Stimulated activated CD4-positive, alpha-beta T cell treated with anti-CD3 and anti-CD28 coated beads, Interleukin-2, amount 100 ng/mL, for 24 hours (primary cell): ENCODE measurements at places on chromosomes 5 and 9.

GRCh38 chr5:59458321-59458720 lies 435.2 kb downstream of the PDE4D start:
- DNase-seq = no peak

GRCh38 chr5:102613661-102614060 lies 114.9 kb upstream of the SLCO6A1 start:
- DNase-seq = no peak

DNA sequence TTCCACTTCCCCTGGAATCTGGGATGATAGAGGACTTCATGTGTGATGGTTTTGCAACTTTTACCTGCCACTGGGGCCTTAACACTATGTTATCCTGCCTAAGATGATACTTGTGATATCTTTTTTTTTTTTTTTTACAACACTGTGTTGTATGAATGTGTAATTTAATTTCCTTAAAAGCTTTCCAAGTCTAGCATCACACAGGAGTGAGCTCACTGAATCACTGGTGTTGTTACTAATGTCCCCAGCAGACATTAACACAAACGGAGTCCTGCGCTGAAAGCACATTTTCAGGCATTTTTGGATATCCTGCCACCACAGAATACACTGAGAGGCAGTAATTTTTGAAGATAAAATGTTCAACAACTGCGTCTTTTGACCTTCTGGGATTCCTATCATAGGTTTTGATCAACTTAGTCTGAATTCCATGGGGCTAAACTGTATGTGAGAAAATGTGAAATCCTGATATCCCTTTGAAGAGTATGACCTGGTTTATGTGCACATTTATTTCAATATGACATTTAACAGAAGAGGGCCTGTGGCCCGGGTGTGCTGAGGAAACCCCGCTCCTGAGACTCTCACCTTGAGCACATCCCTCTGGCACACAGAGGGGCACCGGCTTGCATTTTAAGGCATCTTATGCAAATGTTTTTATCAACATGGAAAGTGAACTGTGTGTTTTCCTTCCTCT lies 118.0 kb downstream of the FSTL4 start:
- no peak for DNase-seq

DNA sequence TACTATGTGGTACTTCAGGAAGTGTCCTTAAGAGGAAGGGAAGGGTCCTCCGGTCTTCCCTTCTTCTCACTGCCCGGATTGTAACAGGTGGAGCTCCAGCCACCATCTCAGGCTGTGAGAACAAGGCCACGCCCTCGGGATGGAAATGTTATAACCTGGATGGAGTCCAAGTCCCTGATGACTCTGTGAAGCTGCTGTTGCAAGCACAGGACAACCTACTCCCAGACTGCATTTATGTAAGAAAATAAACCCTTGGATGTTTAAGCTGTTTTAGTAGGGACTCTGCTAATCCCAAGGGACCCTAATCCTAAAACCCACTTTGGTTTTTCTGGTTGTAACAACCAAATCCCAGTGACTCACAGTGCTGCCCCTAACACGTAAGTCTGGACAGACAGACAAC lies 221.6 kb downstream of the ACTL7B start:
- no peak for DNase-seq

DNA sequence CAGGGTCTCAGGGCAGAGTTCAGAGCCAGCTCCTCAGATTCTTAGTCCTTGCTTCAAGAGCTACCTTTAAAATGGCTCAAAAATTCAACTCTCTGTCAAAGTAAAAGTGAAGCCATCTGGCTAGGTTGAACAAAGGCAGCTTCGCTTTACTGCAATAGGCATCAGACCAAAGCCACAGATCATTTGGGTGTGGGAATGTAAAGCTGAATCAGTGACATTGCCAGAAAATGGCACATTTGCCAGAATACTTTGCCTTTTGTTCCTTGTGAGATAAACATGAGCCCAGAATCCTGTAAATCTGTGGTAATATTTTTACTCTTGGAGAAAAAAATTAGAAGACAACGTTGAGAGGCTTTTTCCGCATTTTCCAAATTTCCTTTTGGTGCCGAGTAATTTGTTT lies 210.5 kb downstream of the PALM2AKAP2 start:
- DNase-seq = no peak

- peak; percentile 16 for DNase-seq
These were observed 305.1 kb downstream of the PSAT1 start for GRCh38 chr9:78601957-78602565.

DNA sequence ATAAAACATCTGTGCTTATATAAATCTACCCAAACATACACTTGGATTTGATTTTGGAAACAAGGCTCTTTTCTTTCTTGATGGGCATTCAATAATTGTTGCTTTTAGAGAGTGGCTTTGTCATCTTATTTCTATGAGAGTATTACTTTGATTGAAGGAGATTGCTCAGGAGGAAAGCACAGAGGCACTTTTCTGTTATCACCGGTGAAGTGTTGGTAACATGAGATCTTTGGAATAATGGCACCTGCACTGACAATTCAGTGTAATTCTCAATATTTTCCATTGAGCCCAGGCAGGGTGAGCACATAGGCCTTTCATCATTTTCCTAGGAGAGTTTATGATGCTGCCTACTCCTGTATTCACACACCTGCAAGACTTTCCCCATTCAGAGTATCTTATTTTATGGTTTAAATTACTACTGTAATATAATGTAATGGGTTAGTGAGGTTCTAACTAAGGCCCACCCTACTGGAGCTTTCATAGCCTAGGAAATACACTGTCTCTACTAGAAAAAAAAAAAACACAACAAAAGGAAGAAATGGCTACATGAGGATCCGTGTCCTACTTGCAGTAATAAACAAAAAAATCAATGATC lies 244.3 kb downstream of the DENND1A start:
- no peak for DNase-seq

DNA sequence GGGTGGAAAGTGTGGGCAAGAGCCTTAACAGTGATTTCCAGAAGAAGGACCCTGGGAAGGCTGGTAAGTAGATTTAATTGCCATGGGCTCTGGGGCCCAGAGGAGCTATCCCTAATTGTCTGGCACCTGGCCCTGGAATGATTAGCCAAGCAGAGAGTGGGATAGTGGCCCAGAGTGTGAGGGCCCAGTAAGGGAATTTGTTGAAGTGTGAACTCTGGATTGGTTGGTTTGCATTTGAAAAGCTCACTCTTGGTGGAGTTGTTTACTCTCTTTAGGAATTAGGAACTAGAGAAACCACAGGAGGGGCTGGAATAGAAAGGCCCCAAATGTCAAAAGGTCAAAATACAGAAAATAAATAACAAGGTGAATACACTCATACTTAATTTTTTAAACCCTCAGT lies 207.1 kb downstream of the GABRG2 start:
- no peak for DNase-seq

DNA sequence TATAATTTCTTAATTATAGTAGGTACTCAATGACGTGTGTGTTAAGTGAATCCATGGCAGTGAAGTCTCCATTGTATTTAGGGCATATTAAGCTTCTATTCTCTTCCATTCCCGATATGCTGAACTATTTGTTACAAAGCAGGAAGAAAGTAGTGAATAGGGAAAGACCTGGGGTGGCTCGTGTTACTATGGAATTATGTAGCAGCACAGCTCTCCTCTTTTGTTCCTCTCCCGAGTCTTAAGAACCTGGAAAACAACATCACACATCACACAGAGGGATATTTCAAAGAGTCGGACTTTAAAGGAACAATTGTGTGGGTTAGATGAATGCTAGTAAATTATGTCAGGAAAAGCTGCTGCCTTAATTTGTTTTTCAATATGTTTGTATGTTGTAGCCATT lies 131.8 kb downstream of the PCSK5 start:
- DNase-seq = no peak

DNA sequence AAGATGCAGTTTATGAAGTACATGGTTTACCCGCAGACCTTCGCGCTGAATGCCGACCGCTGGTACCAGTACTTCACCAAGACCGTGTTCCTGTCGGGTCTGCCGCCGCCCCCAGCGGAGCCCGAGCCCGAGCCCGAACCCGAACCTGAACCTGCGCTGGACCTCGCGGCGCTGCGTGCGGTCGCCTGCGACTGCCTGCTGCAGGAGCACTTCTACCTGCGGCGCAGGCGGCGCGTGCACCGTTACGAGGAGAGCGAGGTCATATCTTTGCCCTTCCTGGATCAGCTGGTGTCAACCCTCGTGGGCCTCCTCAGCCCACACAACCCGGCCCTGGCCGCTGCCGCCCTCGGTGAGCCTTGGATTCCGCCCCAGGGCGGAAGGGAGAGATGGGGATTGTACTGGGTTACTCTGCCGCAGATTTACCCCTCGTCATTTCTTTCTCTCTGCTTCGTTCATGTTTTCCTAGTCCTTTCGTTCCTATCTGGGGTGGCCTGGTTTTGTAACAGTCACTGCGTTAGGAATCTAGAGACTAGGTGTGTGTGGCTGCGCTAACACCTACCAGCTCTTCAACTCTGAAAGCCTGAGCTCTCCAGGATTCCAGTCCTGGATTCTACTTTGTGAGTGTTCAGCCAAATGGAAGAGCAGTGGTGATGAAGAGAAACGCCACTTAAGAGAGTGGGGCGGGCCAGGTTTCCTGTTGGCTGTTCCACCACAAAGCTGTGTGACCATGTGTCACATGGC lies 638 bp downstream of the MRPS30 start:
- DNase-seq = peak; percentile 49

DNA sequence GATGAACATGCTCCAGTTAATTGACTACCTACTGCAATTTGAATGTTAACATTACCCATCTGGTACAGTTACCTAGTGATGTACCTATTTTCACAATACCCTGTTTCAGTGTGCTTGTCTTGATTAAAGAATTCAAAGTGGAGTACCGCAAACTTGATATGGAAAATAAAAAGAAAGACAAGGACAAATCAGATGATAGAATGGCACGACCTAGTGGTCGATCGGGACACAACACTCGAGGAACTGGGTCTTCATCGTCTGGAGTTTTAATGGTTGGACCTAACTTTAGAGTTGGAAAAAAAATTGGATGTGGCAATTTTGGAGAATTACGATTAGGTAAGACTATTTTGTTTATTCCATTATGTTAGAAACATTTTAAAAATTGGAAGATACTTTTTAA lies 33.5 kb downstream of the CSNK1G3 start:
- peak; percentile 24 for DNase-seq

GRCh38 chr5:158485047-158485446 lies 614.7 kb downstream of the EBF1 start:
- DNase-seq = no peak

DNA sequence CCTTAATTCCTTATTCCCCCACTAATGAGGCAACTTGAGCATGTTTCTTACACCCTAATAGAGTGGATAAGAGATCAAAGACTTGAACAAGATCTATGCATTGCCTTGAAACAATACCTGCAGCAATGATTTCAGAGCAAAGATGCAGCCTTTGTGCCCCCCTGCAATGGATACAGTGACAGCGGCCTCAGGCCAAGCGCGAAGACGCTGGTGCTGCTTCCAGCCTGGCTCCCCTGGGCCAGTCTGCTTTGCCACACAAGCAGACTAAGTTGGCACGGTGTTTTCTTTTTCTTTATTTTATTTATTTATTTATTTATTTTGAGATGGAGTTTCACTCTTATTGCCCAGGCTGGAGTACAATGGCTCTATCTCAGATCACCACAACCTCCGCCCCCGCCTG lies 179.8 kb upstream of the S1PR3 start:
- DNase-seq = no peak

DNA sequence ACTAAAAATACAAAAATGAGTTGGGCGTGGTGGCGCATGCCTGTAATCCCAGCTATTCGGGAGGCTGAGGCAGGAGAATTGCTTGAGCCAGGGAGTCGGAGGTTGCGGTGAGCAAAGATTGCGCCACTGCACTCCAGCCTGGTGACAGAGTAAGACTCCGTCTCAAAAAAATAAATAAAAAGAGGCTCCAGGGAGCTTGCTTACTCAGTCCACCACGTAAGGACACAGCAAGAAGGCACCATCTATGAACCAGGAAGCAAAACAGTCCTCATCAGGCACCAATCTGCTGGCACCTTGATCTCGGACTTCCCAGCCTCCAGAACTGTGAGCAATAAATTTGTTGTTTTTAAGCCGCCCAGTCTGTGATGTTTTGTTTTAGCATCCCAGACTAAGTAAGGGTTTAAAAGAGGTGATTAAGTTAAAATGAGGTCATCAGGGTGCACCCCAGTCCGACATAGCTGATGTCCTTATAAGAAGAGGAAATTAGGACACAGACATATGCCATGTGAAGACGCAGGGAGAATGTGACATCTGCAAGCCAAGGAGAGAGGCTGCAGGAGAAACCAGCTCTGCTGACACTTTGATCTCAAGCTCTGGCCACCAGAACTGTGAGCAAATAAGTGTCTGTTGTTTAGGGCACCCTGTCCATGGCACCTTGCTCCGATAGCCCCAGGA lies 45.9 kb downstream of the C9orf50 start:
- no peak for DNase-seq

DNA sequence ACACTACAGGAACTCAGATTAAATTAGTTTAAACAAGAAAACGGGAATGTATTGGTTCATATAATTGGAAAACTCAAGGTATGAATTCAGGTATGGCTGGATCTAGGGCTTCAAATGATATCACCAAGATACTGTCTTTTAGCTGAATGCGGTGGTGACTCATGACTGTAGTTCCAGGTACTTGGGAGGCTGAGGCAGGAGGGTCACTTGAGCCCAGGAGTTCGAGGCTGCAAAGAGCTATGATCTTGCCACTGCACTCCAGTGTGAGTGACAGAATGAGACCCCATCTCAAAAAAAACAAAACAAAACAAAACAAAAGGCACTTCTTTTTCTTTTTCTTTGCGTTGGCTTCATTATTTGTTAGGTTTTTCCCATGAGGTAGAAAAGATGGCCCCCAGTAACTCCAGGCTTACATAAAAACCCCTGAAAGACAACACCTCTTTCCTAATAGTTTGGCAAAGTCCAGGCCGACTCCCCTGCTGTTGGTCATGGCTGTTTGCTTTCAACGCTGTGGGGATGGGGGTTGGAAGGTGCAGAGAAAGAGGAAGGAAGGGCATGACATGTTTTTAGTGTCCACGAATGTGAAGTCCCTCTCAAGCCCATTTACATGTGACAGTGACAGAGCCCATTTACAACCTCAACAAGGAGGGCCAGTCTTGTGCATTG lies 39.8 kb upstream of the CRB2 start:
- DNase-seq = no peak

DNA sequence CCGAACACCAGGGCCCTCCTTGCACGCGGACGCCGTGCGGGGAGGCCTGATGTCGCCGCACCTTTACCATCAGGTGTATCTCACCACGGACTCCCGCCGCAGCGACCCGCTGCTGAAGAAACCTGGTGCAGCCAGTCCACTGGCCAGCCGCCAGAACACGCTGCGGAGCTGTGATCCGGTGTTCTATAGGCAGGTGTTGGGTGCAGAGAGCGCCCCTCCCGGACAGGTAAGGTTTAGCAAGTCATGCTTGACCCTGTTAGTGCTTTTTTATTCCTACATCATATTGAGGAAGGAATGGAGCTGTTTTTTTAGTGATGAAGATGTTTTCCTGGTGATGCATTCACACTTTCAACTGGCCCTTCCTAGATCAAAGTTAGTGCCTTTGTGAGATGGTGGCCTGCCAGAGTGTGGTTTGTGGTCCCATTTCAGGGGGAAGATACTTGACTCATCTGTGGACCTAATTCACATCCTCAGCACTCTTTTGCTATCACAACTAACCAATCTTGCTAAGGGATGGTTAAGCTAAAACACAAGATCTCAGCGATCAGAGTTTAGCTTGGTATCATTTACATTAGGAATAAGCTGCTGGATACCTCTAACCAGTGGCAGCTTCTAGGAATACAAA lies 2.7 kb downstream of the PCDHGC3 start:
- no peak for DNase-seq
